Esophagus muscularis mucosa (tissue), 4 donors: ENCODE measurements at places on chromosomes 3 and 15. TPM values are rescaled to one million over a fixed set of nuclear protein-coding genes. Genes with fewer than 3 reads are reported as not detected.
A peak's percentile ranks its signal among the peaks of the same experiment; 100 is the strongest.

The MINAR1 gene
- total RNA-seq, result 0.75 TPM

The COL6A5 gene
- total RNA-seq, result not detected

The XIRP1 gene
- not detected for total RNA-seq

DNA sequence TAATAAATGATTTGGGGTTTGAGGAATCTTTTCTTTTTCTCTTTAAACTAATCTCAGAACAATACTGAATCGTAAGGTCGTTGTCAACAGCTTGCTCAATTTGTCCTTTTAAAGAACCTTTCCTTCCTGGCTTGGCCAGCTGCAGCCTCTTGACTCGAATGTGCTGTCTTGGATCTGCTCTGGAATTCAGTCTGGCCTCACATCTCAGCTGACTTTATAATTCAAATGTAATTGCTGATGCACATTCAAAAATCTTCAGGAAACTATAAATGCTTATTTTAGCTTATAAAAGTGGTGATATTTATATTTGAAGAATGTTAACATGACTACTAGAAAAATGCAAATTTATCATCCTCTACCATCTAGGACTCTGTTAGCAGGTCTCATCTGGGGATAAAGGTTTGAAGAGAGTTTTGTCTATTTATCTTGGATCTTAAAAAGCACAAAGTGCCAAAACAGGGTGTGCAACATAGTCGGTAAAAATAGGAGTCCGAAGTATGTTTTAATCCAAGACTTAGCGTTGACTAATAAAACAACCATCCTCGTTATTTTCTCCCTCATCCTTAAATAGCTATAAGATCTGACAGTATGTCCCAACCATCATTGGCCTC is 1035.2 kb downstream of the MCTP2 start:
- H3K36me3 ChIP-seq, result no peaks in the 10 kb centered on the region
- no peak for DNase-seq
- H3K4me3 ChIP-seq, result no peak overlapping the region
- H3K27ac ChIP-seq, result peak overlapping the region; percentile 73

DNA sequence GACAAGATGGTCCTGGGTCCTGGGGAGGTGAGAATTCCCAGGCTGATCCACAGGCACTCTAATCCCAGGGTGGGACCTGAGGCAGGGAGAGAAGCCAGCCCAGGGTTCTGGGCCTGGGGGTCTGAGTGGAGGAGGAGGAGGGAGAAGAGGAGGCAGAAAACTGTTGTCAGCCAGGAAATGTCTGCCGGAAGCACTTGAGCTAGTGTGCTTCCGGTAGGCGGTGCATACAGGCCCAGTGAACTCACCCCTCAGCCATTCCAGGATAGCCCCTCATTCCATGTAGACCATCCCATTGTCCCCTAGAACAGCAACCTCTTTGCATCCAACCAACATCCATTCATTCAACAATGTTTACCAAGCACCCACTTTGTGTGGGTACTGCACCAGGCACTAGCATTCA is 47.9 kb upstream of the LCTL start:
- no peak for DNase-seq
- no peaks in the 10 kb centered on the region for H3K27me3 ChIP-seq
- H3K27ac ChIP-seq, result no peak overlapping the region
- H3K36me3 ChIP-seq, result no peaks in the 10 kb centered on the region

DNA sequence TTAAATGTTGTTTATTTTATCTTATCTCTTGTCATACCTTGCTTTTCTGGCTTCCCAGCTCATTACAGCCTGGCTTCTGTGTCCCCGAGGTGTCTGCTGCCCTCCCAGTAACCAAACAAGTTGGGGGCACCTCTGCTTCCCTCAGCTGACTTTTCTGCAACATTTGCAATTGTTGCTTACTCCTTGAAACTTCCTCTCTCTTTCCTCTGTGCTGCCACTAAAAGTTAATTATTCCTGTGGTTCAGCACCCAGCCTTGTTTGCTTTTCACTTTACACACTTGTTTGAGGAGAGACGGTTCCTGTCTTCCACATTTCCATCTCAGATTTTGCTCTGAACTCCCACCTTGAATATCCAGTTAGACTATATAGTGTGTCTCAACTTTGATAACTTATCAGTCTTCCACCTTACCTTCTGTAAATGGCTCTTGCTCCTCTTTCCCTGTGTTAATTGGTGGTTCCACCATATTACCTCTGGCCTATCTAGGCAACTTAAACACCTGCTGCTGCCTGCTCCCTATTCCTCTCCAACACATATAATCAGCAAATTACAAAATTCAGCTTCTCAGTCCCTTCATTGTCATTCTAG is 21.6 kb downstream of the MCTP2 start:
- DNase-seq, result no peak
- no peaks in the 10 kb centered on the region for H3K27me3 ChIP-seq
- H3K4me1 ChIP-seq, result no peaks in the 10 kb centered on the region
- H3K27ac ChIP-seq, result no peak overlapping the region

- H3K4me1 ChIP-seq, result peaks cover 15% of the 10 kb centered on the region
- no peak within 1 kb of the TSS for H3K27ac ChIP-seq
- DNase-seq, result peak; percentile 91
- H3K36me3 ChIP-seq, result no peaks in the 10 kb centered on the region
- H3K4me3 ChIP-seq, result peak within 1 kb of the TSS; percentile 60
- no peaks in the 10 kb centered on the region for H3K27me3 ChIP-seq
Measured at GRCh38 chr3:36380221-36381031, at the start of gene STAC. TSS of gene STAC (plus strand) at chr3:36380504. CDS start at chr3:36380644, 140 bp downstream.

DNA sequence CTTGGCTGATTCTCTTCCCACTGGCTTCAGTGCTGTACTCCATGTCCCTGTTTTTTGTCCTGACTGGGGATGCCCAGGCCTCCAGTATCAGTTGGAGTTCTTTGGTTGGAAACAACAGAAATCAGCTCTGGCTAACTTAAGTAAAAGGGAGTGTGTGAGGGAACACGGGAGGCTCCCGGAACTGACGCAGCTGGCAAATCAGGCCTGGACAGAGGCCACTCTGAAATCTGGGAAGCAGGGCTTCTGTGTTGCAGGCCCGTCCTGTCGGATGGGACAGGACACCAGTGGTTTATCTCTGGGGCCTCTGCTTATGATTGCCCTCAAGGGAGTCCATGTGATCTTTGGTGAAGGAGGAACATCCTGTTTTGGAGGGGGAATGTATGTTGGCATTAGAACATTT is 124.3 kb downstream of the CHCHD6 start:
- no peaks in the 10 kb centered on the region for H3K27me3 ChIP-seq
- H3K27ac ChIP-seq, result peak overlapping the region; percentile 52
- no peak overlapping the region for H3K4me3 ChIP-seq
- peaks cover 10% of the 10 kb centered on the region for H3K4me1 ChIP-seq

DNA sequence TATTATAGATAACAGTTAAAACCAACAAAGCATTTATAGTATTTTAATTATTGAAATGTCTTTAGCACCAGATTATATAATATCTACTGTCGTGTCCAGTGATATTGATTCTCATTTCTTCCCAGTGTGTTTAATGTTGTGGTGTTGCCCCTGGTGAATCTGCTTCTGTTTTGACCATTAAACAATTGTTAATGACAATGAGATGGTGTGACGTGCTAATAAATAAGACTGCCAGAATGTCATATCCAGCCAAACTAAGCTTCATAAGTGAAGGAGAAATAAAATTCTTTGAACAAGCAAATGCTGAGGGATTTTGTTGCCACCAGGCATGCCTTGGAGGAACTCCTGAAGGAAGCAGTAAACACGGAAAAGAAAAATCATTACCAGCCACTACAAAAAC is 480.0 kb upstream of the ROBO1 start:
- H3K36me3 ChIP-seq, result no peaks in the 10 kb centered on the region
- no peak for DNase-seq
- H3K4me3 ChIP-seq, result no peak overlapping the region
- H3K27ac ChIP-seq, result no peak overlapping the region
- H3K27me3 ChIP-seq, result no peaks in the 10 kb centered on the region

GRCh38 chr3:10845839-10846656 is 30.0 kb downstream of the SLC6A11 start:
- H3K36me3 ChIP-seq, result no peaks in the 10 kb centered on the region
- no peak overlapping the region for H3K4me3 ChIP-seq
- H3K27me3 ChIP-seq, result no peaks in the 10 kb centered on the region
- DNase-seq, result no peak
